ENCODE measurements at places on chromosomes 4 and X.
A peak's percentile ranks its signal among the peaks of the same experiment; 100 is the strongest.

DNA sequence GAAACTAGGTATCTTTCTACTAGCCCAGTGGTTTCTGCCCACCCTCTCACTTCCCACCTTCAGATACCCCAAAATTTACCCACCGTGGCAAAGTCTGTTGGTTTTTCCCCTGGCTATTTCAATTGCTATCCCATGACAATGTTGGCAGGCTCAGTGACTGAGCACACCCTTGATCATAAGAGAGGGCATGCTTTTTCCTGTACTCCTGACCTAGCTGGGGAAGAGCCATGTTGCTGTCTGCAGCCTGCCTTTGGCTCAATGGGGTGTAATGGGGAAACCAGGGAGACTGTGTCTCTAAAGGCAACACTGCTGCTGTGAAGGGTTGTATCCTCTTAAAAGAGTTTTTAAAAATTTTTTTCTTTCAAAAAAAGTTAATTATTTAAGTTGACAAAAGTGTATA, 90.4 kb upstream of the CITED1 start:
- no peak for DNase-seq

GRCh38 chr4:184039963-184040383, 134.9 kb downstream of the STOX2 start:
- no peak for DNase-seq

- DNase-seq = no peak
Measured at GRCh38 chrX:150544222-150544787, 24.1 kb upstream of the MTM1 start.

- peak; percentile 45 for DNase-seq
Measured at GRCh38 chr4:100093091-100093866, 97.0 kb downstream of the DDIT4L start.

GRCh38 chrX:69303231-69303630, 138.0 kb upstream of the PJA1 start:
- no peak for DNase-seq

GRCh38 chr4:139589336-139590018, 33.5 kb upstream of the SETD7 start:
- DNase-seq = no peak

DNA sequence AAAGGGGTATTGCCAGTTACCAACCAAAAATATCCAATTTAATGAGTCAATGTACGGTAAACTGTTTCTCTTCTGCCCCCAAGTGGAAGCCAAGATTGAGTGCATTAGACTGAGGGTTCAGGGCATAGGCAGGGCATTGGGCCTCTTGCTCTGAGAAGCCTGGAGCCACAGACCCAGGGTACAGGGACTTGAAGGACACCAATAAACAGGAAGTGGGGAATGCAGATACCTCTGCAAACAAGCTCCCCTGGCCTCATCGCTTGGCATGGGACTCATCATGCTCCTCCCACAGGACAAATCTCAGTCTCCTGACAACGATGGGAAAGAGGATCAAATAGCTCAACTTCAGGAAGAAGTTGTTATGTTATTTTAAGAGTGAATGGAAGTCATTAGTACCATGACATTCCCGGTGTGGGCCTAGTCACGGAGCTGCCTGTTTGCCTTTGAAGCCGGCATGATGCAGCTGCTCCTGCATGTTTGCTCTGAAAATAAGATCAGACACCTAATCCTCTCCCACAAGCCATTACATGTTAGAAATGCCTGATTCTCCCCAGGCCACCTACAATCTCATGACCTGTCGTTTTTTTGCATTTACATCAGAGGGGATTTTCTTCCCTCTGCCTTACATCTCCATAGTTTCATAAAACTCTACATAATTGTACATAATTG, 224.2 kb downstream of the RCHY1 start:
- DNase-seq = no peak

- no peak for DNase-seq
Measured at GRCh38 chr4:7073526-7074390, 5.9 kb upstream of the GRPEL1 start.

- DNase-seq = no peak
Measured at GRCh38 chr4:119833611-119834010, 205.0 kb upstream of the PDE5A start.

- DNase-seq = no peak
Measured at GRCh38 chrX:135973025-135973547, 702 bp downstream of the MMGT1 start.

DNA sequence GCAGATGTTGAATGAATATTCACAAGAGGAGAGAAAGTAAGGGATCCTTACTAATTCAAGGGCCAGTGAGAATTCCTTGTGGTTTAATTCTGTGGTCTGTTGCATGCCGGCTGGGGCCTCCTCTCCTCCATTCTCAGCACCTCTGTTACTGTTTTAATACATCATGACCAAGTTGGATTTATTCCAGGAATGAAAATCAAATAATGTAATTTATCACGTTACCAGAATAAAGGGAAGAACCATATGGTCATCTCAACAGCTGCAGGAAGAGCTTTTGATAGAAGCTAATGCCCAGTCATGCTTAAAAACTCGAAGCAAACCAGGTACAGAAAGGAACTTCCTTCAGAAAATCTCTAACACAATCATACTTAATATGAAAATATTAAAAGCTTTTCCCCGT, 54.1 kb downstream of the GRK4 start:
- no peak for DNase-seq

- peak; percentile 10 for DNase-seq
Measured at GRCh38 chrX:54358424-54359211, 772 bp upstream of the WNK3 start.

DNA sequence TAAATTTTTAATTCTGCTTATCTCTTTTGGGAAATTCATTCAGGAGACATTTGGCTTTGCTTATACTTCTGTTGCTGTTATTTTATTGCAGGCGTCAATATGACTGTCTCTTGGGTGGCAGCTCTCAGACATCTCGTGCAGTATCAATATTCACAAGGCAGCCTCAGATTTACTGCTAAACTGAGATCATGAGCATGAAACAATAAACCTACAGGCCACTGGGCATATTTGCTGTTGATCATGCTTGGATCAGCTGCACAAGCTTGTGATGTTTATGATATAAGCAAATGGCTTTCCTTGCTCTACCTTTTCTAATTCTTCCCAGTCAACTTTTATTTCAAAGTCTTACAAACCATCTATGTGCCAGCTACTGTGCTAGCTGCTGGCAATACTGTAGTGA, 39.2 kb downstream of the TSPAN5 start:
- no peak for DNase-seq

DNA sequence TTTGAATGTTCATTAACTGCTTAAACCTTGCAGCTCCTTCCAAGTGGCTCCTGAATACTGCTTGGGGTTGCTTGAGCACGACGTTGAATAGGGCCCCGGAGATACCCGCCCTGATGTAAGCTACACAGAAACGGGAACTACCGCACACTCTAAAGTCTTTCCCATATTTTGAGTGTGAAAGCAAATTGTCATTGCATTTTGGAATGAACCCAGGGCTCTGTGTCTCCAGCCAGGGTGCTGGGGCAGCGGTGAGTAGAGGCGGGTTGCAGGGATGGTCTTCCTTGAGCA, 59.4 kb upstream of the HELT start:
- no peak for DNase-seq

GRCh38 chr4:37798616-37799015, 27.9 kb upstream of the PGM2 start:
- no peak for DNase-seq

- DNase-seq = no peak
Measured at GRCh38 chr4:76354517-76355473, 48.3 kb downstream of the STBD1 start.

- no peak for DNase-seq
Measured at GRCh38 chrX:150449313-150449712, 86.2 kb downstream of the MAMLD1 start.

GRCh38 chr4:147727476-147728028, 4.3 kb upstream of the ARHGAP10 start:
- no peak for DNase-seq

GRCh38 chrX:110146521-110146920, 143.6 kb downstream of the TMEM164 start:
- no peak for DNase-seq

- no peak for DNase-seq
Measured at GRCh38 chrX:21699136-21699535, 41.0 kb upstream of the KLHL34 start.

- DNase-seq = no peak
Measured at GRCh38 chrX:137118136-137118535, 84.3 kb upstream of the GPR101 start.

GRCh38 chrX:102845020-102845419, 92.1 kb upstream of the RAB40AL start:
- no peak for DNase-seq

- DNase-seq = no peak
Measured at GRCh38 chr4:14749910-14750309, 252.4 kb upstream of the CPEB2 start.

- DNase-seq = no peak
Measured at GRCh38 chr4:27018076-27018475, 157.4 kb downstream of the STIM2 start.

DNA sequence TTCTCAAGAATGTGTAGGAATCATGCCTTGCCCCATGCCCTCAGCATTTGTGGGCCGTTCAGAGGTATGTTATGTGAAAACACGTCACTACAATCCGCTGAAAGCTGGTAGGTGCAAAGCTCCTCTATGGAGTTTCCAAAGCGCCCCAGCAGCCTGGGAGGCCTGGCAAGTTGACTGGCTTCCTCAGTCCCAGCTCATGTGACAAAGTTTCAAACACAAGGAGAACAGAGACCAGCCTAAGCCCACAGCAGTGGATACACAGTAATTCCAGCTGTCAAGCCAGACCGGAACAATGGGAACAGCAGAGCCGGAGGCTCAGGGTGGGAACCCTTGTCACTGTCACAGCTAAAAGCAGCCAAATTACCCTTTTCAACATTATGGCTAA, 33.5 kb downstream of the NAT8L start:
- no peak for DNase-seq

- peak; percentile 23 for DNase-seq
Measured at GRCh38 chr4:153522802-153523094, 56.6 kb downstream of the TMEM131L start.

DNA sequence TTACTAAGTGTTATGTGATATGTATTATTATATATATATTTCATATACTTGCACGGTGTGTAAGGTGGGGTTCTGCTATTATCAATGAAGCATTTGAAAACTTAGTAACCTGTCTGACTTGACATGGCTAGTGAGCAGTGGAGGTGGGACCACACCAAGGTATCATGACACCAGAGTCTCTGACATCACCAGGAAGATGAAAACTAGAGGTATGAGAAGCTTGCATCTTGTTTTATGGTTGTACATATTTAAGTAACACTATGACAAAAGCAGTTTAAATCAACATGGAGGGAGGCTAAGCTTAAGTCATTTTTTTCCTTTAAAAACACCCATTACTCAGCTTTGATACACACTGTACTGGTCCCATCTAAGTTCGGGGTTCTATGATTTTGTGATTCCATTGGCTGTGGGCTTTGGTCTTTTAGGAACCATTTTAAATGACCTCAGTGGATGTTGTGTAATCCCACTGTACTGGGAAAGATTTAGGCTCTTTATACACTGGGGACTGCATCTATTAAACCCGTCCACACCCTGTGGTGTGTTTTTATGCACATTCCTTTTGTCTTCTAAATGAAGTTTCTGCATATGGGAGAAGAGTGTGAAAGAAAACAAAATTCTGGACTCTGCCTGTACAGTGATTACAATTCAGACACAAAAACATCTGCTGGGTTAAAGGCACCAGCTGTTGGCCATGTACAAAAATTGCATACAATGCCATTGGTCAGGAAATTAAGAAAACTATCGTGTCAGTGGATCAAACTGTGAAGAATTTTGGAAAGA, 570.6 kb downstream of the SPRY1 start:
- DNase-seq = no peak

GRCh38 chrX:136065044-136065671, 79.9 kb downstream of the SLC9A6 start:
- DNase-seq = no peak

- DNase-seq = no peak
Measured at GRCh38 chrX:5791721-5792120, 436.9 kb downstream of the NLGN4X start.

DNA sequence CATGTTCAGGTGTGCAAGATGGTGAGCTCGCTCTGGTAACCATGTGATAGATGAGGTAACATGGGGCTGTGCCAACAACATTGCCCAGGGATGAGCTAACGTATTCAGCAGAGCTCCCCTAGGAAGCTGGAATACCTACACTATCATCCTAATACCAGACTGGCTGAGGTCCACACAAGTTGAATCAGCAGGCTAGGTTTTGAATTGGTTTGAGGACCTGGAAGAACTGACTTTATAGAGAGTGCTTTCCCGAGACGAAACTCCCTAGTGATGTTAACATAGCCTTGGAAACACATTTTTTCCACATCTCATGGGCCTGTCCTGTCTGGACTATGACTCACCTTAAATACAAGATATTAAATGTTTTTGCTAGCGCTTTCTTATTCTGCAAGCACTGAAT, 56.7 kb downstream of the IGFBP7 start:
- DNase-seq = no peak

- no peak for DNase-seq
Measured at GRCh38 chr4:114132830-114133229, 153.4 kb upstream of the ARSJ start.

DNA sequence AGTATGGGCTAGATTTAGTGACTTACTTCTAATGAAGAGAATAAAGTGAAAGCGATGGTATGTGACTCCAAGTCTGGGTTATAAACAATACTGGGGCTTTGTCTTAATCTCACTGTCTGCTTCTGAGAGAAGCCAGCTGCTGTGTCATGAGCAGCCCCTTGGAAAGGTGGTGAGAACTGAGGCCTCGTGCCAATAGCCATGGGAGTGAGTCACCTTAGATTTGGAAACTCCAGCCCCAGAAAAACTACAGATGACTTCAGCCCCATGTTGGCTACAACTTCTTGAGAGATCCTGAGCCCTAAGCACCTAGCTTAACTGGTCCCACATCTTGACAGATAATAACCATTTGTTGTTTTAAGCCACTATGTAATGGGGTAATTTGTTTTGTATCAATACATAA, 77.6 kb downstream of the CWH43 start:
- no peak for DNase-seq

GRCh38 chr4:79357365-79357764, 31.5 kb upstream of the NAA11 start:
- DNase-seq = no peak

GRCh38 chrX:115940888-115941332, 229.6 kb upstream of the AGTR2 start:
- no peak for DNase-seq

- no peak for DNase-seq
Measured at GRCh38 chr4:59945277-59945676, 1254.8 kb upstream of the ADGRL3 start.

GRCh38 chr4:101104312-101105052, 242.8 kb downstream of the PPP3CA start:
- DNase-seq = no peak

- DNase-seq = peak; percentile 61
Measured at GRCh38 chrX:64394874-64395567, at the start of gene MTMR8. TSS of gene MTMR8 (minus strand) at chrX:64395452. CDS start at chrX:64395363, 89 bp downstream.

- DNase-seq = no peak
Measured at GRCh38 chr4:2393353-2394270, 24.8 kb downstream of the ZFYVE28 start.

DNA sequence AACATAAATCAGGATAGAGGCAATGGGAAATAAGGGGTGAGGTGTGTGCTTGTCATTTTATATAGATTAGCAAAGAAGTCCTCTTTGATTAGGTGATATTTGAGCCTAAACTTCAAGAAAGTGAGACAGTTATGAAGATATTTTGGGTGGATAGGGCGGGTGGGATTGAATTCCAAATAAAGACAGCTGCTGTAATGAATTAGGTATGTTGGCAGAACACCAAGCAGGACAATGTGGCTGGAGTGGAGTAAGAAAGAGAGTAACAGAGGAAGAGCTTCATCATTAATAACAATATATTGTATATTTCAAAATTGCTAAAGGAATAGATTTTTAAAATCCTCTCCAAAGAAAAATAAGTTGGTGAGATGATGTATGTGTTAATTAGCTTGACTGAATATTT, 91.0 kb upstream of the CENPE start:
- DNase-seq = no peak
